ENCODE measurements at places on chromosomes 11 and 22.

GRCh38 chr11:71060391-71060791, 192.0 kb downstream of the SHANK2 start:
- no peak for DNase-seq

- no peak for DNase-seq
Measured at GRCh38 chr11:1629326-1630185, at the start of gene KRTAP5-5. TSS of gene KRTAP5-5 (plus strand) at chr11:1629775. CDS start at chr11:1629841, 66 bp downstream.

- DNase-seq: no peak
Measured at GRCh38 chr11:11760838-11761237, 80.9 kb upstream of the USP47 start.

GRCh38 chr11:28009388-28009787, 98.6 kb downstream of the KIF18A start:
- DNase-seq: no peak

DNA sequence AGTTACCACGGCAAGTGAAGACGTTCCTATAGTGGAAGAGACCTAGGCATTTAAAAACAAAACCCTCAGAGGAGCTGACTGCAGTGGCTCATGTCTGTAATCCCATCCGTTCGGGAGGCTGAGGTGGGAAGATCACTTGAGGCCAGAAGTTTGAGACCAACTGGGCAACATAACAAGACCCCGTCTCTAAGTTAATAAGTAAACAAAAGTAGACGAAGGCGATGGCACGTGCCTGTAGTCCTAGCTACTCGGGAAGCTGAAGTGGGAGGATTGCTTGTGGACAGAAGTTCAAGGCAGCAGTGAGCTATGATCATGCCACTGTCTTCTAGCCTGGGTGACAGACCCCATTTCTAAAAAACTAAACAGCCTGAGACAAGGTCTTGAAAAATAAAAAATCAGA, 3.8 kb upstream of the ADSL start:
- peak; percentile 6 for DNase-seq

GRCh38 chr11:68840661-68841653, 759 bp downstream of the CPT1A start:
- no peak for DNase-seq

DNA sequence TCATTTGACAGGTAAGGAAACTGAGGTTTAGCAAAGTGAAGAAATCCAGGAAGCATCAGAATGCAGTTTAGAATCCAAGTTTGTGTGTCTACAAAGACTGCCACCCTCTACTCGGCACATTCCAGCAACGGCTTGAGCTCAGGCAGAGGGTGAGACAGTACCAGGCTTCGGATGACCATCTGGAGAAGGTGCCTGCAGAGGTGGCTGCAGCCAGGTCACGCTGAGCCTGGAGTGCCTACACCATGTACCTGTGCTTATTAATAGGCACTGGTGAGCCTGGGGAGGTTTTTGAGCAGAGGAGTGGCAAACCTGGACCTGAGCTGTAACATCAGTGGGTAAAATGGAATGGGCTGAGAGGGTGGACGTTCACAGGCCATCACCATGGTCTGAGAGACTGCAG, 4.7 kb downstream of the FXYD6 start:
- no peak for DNase-seq

DNA sequence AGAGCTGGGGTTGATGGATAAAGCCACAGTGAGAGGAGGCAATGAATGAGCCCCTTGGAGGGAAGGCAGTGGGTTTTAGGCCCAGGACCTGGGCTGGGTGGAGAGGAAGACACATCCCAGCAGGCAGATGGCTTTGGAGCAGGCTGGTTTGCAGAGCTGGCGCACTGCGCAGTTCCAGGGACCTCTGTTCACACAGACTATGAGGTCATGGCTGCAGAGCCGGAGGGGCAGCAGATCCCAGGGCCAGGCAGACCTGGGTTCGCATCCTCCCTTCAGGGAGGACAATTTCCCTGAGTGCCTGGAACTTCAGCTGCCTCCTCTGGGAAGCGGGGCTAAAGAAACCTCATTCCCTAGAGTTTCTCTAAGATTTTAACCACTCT, 28.2 kb upstream of the DGKZ start:
- no peak for DNase-seq

GRCh38 chr11:34850334-34850733, 65.8 kb downstream of the APIP start:
- DNase-seq: no peak

GRCh38 chr22:48772286-48772907, 1055.3 kb downstream of the BRD1 start:
- no peak for DNase-seq

DNA sequence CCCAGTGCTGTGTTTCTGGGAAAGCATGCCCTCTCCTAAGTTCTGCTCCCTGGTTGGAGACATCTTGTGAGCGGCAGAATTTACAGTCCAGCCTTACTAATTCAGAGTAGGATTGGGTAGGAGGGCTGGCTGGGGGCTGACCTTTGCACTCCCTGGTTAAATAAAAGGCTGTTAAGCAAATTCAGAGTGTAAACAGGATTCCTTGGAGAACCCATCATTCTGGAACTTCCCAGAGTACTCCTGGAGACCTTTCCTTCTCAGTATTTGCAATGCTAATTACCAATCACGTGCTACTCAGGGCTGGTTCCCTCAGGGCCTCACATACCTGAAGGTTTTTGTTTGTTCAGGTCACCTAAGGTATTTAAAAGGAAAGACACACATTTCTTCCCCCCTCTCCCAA, 340.2 kb downstream of the TBC1D22A start:
- no peak for DNase-seq

- no peak for DNase-seq
Measured at GRCh38 chr22:17884084-17884483, 109.8 kb upstream of the BID start.

GRCh38 chr22:38623351-38623750, 32.8 kb downstream of the FAM227A start:
- DNase-seq: no peak

- no peak for DNase-seq
Measured at GRCh38 chr11:91872243-91872642, 352.4 kb upstream of the FAT3 start.

- DNase-seq: no peak
Measured at GRCh38 chr22:42664976-42665831, 16.0 kb upstream of the CYB5R3 start.

DNA sequence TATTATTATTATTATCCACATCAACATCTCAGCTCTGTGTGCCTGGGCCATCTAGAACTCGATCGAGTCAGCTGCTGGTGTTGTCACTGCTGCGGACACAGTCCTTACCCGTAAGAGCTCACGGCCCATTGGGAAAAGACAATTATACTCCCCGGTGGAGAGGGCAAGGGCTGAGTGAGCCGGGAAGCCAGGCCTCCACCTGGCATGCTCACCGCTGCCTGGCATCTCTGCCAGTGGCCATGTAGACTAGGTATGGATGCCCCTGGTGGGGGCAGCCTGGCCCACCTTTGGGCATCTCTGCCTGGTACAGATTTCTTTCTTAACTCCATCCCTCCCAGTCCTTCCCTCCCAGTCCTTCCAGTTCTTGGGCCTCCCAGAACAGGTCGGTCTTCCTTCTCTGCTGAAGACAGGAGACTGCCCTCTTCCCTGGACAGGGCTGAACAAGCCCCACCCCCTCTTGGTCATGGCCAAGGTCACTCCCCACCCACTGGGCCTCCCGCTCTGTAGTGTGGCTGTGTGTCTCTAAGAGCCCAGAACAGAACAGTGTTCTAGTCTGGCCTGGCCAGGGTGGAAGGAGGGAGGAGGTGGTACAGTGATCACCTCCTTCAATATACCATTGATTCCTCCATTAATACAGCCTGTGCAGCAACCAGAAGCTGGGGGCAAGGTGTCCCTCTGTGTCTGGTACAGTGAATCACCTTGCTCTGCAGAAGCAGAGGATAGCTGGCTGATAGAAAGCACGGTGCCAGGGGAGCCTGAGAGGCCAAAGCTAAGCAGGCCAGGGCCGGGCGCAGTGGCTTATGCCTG, 57.7 kb downstream of the FLRT1 start:
- no peak for DNase-seq

- DNase-seq: no peak
Measured at GRCh38 chr11:118151431-118151830, 1.2 kb downstream of the SCN4B start.

GRCh38 chr22:44765571-44766285, 13.4 kb downstream of the ARHGAP8 start:
- no peak for DNase-seq

DNA sequence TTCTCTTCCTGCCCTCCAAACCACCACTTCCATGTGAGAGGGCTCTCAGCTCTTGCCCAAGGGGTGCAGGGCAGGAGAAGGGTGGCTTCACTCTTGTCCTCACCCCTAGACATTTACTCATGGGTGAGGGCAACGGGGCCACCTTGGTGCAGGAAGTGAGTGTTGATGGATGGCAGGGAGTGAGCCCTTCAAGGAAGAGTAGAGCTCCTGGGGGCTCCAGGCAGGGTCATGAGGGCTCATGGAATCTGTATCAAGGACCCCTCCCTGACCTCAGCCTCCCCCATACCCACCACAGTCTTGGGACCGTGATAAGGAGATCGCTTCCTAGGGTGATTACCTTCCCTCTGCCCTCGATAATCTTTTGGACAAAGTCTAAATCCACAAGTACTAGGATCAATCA, 37.8 kb downstream of the TSPAN18 start:
- no peak for DNase-seq

- no peak for DNase-seq
Measured at GRCh38 chr11:79129702-79130101, 311.1 kb downstream of the TENM4 start.

DNA sequence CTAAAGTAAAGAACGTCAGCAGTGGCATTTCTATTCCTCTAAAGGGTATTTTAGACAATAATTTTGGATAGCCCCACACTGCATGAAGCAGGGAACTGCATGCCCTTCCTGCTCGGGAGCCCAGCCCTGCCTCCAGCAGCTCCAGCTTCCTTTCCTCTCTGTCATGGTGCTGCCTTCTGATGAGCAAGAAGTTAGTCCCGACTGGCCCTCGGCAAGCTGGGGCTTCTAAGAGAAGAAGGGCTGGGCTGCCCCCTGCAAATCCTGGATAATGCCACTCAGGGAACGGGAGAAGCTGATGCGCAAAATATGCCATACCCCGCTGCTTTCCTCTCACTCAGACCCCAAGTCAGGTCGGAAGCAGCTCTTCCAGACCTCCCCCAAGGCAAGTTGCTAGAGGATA, 296.4 kb downstream of the ETS1 start:
- DNase-seq: no peak

- peak; percentile 84 for DNase-seq
Measured at GRCh38 chr11:112795142-112795815, 165.9 kb upstream of the NCAM1 start.

DNA sequence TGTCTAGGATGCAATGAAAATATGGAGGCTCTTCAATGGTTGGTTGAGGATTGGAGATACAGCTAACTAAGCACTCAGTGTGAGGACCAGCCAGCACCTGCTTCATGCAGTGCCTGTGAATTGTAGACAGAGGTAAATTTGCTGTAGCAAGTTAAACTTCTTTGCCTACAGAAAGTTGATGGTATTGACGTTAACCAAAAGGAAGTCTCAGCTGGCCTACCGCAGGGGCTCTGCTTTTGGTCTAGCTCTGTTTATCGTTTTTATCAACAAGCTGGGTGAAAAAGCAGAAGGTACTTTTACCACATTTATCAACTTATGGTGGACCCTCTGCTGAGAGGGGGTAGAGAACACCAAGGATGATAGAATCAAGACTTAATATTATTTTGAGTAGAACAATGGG, 51.6 kb downstream of the GRAMD1B start:
- no peak for DNase-seq

DNA sequence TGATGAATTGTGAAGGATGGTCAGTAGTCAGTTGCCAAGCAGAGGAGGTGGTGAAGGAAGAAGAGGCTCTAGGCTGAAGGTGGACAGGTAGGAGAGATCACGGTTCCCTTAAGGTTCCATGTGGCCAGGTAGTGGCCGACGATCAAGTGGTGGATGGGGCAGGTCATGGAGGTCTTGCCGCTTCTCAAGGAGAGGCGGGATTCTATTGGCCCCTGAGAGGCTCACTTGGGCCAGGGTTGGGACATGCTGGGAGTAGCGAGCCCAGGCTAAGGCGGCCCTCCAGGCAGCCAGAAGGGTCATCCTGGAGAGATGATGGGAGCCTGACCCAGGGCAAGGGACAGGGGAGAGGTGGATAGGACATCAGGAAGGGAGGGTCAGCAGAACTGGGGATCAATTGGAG, 20.9 kb upstream of the TMPRSS4 start:
- DNase-seq: no peak

DNA sequence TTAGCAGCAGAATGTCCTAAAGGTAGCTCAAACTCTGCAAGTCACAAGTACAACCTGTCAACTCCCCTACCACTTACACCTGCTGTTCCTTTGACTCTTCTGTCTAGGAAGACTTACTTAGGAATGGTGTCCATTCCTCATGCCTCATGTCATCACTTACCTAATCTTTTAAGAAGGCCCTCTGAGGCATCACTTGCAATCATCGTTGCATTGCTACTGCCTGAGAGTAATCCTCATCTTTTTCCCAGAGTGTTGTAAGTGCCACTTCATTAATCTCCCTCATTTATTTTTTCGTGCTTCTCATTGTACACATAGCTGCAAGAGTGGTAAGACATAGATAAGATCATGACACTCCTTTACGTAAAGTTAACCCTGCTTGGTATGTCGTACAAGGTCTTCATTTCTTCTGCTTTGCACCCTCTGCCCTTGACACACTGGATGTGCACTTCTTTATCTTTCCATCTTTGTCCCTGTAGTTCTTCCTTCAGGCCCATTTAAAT, 54.6 kb downstream of the SFI1 start:
- peak; percentile 44 for DNase-seq

DNA sequence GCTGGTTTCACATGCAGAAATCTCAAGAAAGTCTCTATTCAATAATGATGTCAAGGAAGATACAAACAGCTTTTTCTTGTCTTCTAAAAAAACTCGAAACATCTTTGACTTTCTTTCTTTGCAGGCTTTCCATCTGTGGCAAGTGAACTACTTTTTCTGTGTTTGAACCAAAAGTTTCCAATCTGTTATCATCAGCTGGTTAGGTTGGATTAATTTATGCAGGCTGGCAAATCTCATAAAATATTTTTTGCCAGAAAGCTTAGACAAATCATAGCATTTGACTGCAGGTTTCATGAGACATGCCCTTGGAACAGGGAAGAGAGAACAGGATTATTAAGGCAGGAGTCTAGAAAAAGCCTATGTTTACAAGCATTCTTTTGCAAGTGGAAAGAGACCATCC, 86.1 kb upstream of the ARHGAP42 start:
- DNase-seq: no peak

- DNase-seq: peak; percentile 15
Measured at GRCh38 chr11:80596291-80596810, 1155.5 kb upstream of the TENM4 start.

GRCh38 chr22:50720301-50721256, 17.4 kb upstream of the ACR start:
- no peak for DNase-seq

GRCh38 chr11:68890490-68891231, 13.0 kb downstream of the MRPL21 start:
- DNase-seq: no peak

- DNase-seq: no peak
Measured at GRCh38 chr22:35253946-35254345, 3.3 kb upstream of the HMGXB4 start.

GRCh38 chr11:27971171-27971570, 136.8 kb downstream of the KIF18A start:
- DNase-seq: no peak

GRCh38 chr11:118071416-118072030, 5.4 kb upstream of the TMPRSS4 start:
- no peak for DNase-seq
